Progenitor cell of endocrine pancreas (in vitro differentiated cells): ENCODE measurements at places on chromosomes 4 and X. TPM values are rescaled to one million over a fixed set of nuclear protein-coding genes. Genes with fewer than 3 reads are reported as not detected.

GRCh38 chr4:94590493-94590892, 138.8 kb downstream of the PDLIM5 start:
- peaks cover 16% of the 10 kb centered on the region for H3K36me3 ChIP-seq
- no peaks in the 10 kb centered on the region for H3K27me3 ChIP-seq
- H3K27ac ChIP-seq, result no peak overlapping the region
- H3K4me3 ChIP-seq, result no peak overlapping the region
- H3K4me1 ChIP-seq, result no peaks in the 10 kb centered on the region

DNA sequence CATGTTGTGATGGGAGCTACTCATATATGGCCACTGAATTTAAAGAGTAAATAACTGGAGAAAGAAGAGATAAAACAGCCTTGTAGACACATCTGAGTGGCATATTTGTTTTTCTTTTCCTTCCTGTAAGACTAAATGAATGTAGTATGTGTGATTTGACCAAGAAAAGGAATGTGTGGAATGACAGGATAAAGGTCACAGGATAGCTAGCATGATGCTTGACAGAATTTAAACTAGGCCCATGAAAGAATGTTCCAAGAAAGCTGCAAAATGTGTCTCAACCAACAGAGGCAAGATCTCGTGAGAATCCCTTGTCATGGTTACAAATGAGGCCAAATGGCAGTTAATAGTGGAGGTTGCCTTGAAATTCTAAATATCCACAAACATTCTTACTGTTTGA, 137.0 kb downstream of the KCNIP4 start:
- no peak overlapping the region for H3K27ac ChIP-seq
- no peaks in the 10 kb centered on the region for H3K36me3 ChIP-seq
- no peaks in the 10 kb centered on the region for H3K27me3 ChIP-seq
- no peak for DNase-seq

DNA sequence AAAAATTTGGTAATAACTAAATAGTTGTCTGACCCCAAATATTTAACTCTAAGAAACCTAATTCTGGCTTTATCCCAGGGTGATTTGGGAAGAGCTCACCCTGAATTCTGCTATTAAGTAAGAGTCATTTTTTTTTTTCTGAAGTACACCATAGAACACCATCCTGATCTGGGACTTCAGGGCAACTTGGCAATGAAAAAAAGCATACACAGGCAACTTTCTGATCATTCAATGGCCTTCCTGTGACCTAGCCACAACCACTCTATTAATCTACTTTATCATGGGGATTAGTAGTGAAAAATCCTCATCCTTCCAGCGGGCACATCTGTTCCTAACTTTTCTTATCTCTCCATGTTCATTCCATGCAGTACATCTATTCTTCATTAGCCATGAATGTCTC, 333.2 kb upstream of the MAD2L1 start:
- no peak overlapping the region for H3K27ac ChIP-seq
- no peak overlapping the region for H3K4me3 ChIP-seq
- H3K27me3 ChIP-seq, result no peaks in the 10 kb centered on the region
- no peak for DNase-seq
- H3K4me1 ChIP-seq, result no peaks in the 10 kb centered on the region

The UNC5C gene
- 40.7 and 43.8 TPM in 2 replicates for total RNA-seq

- H3K27me3 ChIP-seq, result peaks cover 27% of the 10 kb centered on the region
- no peak overlapping the region for H3K4me3 ChIP-seq
- H3K27ac ChIP-seq, result no peak overlapping the region
- DNase-seq, result peak; percentile 12
Observed at GRCh38 chr4:74675673-74676279, 118.5 kb downstream of the BTC start.

The ARL9 gene
- total RNA-seq, result 0.19 and 0.38 TPM in 2 replicates

The SPANXA1 gene
- not detected in 2 replicates for total RNA-seq

DNA sequence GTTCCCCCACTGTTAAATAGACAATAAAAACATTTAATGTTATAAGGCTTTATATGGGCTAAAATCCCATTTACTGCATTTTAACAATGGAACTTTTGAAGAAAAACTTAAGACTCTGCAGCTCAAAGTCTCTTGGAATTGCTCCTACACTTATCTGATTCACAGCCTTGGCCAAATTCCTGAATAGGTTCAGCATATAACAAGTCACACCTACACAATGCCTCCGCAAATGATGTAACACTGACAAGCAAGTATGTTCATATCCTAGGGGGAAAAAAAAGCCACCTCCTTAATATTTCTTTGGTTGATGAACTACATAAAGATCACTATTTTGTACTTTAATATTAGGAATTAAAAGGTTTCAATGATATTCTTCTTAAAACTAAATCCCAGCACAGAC, 34.5 kb downstream of the RPS6KA6 start:
- H3K36me3 ChIP-seq, result peaks cover 6% of the 10 kb centered on the region
- H3K27ac ChIP-seq, result no peak overlapping the region
- no peak for DNase-seq
- H3K4me1 ChIP-seq, result no peaks in the 10 kb centered on the region
- H3K4me3 ChIP-seq, result no peak overlapping the region
- no peaks in the 10 kb centered on the region for H3K27me3 ChIP-seq
